ENCODE measurements at places on chromosomes 13 and 19.

GRCh38 chr19:18021121-18021755 lies 13.3 kb downstream of the ARRDC2 start:
- peak; percentile 69 for DNase-seq

- no peak for DNase-seq
Measured at GRCh38 chr19:35321291-35321690, 7.7 kb upstream of the CD22 start.

- DNase-seq: no peak
Measured at GRCh38 chr19:47323409-47323808, 8.6 kb upstream of the C5AR2 start.

GRCh38 chr19:34104557-34104956 lies 67.7 kb upstream of the LSM14A start:
- DNase-seq: no peak

- DNase-seq: no peak
Measured at GRCh38 chr13:48892688-48893075, 83.0 kb upstream of the FNDC3A start.

DNA sequence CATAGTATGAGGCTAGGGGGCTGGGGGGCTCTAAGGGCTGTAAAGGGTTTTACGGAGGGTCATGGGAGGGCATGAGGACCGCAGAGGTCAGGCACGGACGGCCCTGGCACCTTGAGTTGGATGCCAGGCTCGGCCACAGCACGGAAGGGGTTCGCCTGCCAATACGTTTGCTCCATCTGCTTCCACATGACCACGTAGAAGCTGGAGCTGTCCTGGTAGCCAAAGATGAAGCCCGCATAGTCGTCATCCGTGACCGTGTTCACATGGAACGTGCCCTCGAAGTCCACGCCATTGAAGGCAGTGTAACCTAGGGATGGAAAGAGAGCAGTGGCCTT lies 6.4 kb downstream of the COMP start:
- DNase-seq: no peak

DNA sequence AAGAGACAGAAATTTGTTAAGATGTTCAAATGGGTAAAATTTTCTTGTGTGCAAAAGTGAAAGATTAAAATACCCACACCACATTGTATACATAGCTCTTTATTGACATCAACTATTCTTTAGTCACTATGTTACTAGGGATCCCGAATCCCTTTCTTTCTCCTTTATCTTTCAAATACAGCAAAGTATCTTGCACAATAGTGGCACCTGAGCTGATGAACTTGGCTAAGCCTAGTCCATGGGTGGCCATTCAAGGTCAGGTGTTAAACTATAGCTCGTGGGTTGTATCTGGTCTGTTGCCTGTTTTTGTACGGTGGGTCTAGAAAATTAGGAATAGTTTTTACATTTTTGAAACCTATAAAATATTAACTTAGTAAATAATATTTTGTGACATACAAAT lies 210.9 kb downstream of the SLITRK6 start:
- no peak for DNase-seq

DNA sequence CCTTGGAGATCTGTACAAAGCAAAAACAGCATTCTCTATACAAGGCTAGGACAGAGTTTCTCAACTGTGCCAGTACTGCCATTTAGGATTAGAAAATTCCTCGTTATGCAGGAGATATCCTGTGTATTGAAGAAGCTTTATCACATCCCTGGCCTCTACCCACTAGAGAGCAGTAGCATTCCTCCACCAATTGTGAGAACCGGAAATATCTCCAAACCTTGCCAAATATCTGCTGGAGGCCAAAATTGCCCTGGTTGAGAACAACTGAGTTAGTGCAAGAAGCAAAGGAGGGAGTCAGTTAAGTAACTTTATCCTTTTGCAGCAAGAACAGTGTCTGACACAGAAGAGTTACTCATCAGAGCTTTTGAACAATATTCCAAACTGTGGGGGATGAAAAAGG lies 16.2 kb upstream of the FREM2 start:
- DNase-seq: no peak

DNA sequence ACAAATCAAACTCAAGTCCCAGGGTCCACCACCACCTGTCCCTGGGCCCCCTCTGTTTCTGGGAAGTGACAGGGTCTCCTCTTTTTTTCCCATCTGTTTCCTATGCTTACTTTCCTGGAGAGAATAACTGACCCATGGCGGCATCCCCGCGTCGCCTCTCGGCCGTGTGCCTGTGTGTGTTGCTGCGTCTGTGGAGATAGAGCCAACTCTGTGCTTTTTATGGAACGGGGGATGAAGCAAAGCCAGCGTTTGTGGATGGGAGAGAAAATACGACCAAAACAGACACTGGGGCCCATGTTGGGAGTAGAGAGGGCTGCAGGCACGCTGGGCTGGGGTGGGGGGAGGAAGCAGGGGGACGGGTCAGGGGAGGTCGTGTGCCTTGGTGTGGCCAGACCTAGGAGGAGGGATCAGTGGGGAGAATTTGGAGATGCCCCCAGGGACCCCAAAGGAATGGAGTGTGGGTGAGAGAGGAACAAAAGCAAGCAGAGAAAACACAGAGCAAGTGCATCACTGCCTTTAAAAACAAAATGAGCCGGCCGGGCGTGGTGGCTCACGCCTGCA lies 16.6 kb downstream of the PLK5 start:
- DNase-seq: no peak

DNA sequence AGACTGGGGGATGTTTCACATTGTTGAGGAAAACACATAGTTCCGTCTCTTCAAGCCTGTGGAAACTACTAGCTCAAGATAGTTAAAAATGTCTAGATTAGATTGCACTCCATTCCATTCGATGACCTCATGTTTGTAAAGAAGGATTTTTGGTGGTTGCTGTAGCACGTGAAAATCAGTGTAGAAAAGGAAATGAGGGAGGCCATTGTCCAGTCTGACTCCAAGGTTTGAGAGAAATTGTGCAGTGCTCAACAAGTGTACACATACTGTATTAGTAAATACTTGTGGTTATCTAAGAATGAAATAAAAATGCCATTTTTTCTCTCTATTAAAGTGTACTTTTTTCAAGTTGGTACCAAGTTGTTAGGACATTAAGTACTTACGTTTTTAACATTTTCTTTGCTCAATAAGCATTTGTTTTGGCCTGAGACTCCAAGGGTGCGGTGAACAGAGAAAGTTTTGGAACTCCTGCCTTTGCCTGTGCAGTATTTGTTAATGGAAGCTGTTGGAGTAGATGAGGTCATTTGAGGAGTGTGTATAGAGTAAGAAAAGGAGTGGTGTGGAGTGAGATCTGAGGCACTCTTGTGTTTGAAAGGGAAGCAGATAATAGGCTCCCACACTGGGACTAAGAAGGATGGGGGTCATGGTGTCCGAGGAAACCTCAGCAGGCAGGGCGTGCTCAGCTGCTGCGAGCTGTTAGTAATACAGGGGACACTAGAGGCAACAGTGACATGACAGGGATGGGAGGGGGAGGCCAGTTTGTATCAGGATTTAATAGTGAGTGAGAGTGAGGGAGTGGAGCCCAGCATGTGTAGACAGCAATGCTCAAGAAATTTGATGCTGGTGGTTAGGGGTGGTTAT lies 4.4 kb downstream of the WASF3 start:
- DNase-seq: no peak

DNA sequence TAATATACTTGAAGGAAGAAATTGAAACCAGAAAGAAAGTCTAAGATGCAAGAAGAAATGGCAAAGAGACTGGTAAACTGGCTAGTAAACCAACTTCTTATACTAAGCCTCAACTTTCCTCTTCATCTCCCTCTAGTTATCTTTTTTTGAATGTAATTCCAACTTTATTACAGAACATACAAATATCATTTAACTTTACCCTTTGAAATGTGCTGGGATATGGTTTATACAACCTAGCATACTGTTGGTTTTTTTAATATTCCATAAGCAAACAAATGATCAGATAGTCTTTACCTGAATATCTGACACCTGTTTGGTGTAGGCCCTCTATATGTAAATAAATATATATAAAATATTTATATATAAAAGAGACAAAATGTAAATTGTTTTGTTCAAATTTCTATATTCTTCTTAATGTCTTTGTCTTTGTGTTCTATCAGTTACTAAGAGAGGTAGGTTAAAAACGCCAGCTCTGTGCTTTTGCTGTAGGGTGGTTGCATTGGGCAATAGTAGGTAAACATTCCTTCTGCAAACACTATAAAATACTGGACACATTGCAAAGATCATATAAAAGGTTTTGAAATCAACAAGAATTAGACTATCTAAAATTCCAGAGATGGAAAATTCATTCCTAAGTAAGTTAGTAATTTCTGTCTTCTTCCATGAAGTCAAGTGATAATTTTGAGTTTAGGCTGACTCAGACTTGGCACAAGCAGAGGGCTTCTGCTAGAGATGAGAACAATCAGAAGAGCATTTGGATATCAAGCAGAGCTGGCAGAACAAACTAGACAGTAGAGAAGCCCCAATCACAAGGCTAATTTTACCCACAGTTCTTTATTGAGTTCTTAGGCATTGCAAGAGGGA lies 383.3 kb downstream of the RFC3 start:
- DNase-seq: no peak

DNA sequence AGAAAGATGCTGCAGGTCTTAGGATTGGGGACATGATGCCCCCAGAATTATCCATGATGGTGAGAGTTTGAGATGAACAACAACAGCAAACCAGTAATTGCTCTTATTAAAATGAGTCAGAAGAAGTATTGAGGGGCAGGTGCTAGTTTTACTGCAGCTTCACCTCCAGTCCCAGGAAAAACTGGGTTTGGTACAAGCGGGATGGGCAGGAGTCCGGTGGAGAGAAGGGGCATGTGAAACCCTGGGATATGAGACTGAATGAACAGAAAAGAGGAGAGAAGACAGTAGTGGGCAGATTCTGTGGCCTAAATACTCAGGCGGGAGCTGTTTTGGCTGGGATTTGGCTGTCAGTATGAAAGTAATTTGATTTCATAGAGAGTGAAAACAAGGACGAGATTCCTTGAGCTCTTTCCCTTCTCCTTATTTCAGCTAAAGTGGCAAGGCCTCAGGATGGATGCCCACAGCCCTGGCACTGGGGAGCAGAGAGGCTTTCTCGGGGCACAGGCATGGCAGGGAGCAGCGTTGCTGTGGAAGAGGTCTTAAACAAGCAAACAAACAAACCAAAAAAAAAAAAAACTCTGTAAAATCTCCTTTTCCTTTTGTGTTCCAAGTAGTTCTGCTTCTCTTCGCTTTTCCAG lies 30.7 kb downstream of the NFIX start:
- DNase-seq: no peak

DNA sequence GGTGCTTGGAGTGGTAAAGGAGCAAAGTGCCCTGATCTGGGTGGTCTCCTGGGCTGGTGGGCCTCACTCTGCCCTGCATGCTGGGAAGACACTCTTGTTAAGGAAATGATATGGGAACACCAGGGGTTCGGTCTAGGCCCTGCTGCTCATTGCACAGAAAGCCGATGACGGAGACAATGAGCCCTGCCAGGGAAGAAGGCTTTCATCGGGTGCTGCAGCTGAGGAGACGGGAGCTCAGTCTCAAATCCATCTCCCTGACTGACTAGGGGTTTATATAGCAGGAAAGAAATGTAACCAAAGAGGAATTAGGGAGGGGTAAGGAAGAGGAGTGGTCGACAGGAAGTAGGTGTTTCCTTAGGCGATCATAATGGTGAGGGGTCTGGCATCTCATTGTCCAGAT lies 253.4 kb downstream of the TEX29 start:
- DNase-seq: no peak

DNA sequence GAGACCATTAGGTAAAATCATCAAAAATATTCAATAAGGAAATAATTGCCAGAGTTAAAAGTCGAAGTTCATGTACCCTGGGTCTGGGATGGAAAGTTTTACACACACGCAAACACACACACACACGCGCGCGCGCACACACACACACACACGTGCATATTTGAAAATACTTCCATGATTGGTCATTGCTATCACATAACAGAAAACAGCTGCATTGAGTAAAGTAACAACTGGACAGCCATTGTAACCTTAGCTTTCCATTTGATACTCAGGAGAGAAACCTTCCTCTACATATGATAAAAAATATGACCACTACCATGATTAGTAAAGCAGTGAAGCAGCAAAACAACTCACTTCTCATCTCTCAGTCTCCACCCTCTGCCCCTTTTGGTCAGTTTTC lies 490.0 kb upstream of the SGCG start:
- DNase-seq: no peak

- no peak for DNase-seq
Measured at GRCh38 chr13:105678072-105678471, 857.4 kb downstream of the EFNB2 start.

- DNase-seq: no peak
Measured at GRCh38 chr13:23558675-23559536, 11.3 kb upstream of the TNFRSF19 start.

DNA sequence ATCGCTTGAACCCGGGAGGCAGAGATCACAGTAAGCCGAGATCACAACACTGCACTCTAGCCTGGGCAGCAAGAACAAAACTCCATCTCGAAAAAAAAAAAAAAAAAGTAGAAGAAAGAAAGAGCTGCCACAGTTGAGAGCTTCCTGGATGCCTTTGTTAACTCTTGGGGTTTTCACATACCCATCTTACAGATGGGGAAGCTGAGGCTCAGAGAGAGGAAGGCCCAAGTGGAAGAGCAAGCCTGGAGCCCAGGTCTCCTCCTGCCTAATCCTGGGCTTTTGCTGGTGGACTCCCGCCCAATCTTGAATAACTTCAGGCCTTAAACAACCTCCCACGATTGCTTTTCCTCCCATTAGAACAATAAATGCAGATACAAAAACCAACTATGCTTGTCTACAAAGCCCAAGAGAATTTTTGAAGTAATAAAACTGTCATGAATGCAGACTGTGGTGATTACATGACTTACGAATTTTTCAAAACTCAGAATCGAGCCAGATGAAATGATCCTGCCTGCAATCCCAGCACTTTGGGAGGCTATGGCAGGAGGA lies 41.7 kb downstream of the LTBP4 start:
- DNase-seq: no peak

DNA sequence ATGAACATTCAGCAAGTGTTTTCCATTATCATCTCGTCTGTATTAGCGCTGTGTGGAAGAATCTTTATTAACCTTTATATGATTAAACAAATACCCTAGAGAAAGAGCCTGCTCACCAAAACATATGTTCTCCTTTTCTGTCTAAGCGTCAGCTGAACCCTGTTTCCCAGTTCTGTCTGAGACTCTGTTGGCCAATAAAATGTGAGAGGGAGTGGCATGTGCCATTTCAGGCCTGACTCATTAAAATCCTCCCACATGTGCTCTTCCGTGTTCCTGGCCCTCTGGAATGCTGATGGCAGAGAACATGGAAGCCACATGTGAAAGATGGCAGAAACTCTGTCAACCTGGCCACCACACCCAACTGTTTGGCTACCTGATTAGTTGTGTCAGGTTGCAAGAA lies 181.9 kb upstream of the EDNRB start:
- DNase-seq: no peak
